Daoy (cell line): ENCODE measurements at places on chromosomes 11 and 22. TPM values are rescaled to one million over a fixed set of nuclear protein-coding genes. Genes with fewer than 3 reads are reported as not detected.

GRCh38 chr11:7220636-7221035 lies 31.1 kb upstream of the SYT9 start:
- DNase-seq: no peak

GLYAT gene
- total RNA-seq: not detected in 2 replicates

GRCh38 chr22:21682385-21683175 lies 16.8 kb downstream of the PPIL2 start:
- no peak for DNase-seq

- DNase-seq: no peak
Observed at GRCh38 chr22:25461301-25461700, 103.2 kb upstream of the GRK3 start.

TMA7B gene
- not detected in 2 replicates for total RNA-seq

CHST1 gene
- 0.74 and 4.0 TPM in 2 replicates for total RNA-seq

DNA sequence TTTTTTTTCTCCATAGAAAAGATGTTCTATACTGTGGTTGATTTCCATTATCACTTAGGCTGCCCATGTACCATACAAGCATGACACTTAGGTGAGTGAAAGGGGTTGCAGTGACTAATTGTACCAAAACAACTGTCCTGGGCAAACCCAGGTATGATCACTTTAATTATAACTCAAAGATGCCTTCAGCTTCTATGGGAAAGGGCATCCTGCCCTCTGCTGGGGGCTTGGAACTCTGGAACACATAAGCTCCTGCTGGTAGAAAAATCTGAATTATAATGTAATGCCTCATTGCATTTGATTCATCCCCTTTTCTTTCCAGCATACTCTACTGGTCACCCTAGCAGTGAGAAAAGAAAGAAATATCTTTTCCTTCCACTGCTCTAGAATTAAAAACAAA lies 206.3 kb downstream of the DDX10 start:
- DNase-seq: peak; percentile 63

SOX10 gene
- total RNA-seq: not detected in 2 replicates

DNA sequence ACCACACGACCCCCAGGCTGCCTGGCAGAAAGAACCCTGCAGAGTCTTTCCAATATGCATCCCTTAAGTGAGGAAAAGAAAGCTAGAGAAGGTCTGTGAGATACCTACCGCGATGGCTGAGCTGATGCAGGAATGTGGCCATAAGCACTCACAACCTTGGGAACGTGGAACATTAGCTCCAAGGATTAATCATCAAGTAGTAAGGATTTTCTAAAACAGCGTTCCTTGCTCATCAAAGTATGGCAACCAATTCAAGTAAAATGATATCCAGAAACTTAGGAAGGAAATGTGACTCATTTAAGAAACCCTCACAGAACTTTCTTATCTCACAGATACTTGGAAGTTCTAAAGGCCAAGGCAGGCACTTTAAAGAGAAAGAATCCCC lies 12.8 kb downstream of the PACSIN2 start:
- peak; percentile 57 for DNase-seq

DNA sequence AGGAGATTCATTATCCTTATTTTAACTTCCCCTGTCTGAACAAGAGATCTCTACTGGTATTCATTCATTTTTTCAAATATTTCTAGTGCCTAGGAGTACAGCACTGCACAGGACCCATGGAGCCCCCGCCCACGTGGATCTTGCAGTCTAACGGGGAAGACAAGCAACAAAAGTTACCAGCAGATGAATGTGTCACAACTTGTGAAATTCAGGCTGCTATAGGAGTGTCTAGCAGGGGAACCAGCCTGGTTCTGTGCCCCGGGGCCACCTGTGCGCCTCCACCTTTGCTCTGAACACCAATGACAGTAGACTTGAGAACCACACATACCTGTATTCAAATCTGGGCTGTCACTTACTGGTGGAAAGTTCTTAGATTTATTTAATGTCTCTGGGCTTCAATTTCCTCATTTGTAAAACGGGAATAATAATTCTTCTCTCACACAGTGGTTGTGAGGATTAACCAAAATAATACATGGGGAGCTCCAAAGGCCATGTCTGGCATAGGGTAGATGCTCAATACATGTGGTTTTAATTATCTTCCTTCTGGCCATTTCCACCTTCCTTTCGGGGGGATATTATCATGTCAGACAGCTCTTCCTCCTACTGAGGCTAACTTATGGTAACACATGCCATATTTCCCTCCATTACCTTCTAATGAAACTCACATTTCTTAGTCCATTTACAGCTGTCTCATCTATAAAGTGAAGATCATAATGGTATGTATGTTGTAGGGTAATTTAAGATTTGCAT lies 17.8 kb downstream of the POU2AF1 start:
- DNase-seq: no peak

DNA sequence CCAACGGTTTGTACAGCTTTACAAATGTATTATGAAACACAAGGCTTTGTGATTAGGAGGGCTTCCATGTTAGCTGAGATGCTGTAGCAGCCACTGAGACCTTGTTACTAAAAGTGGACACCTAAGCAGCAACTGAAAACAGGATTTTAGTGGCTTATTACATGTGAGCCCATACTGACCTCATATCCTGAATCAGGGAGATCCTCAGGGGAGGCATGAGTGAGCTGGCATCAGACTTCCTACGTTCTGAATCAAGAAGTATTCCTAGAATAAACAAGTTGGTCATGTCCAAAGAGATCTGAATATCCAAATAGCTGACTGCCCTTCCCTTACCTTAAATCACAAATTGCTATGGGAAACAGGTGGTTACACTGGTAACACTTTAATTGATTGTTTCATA lies 59.1 kb upstream of the SCUBE2 start:
- DNase-seq: peak; percentile 68

DNA sequence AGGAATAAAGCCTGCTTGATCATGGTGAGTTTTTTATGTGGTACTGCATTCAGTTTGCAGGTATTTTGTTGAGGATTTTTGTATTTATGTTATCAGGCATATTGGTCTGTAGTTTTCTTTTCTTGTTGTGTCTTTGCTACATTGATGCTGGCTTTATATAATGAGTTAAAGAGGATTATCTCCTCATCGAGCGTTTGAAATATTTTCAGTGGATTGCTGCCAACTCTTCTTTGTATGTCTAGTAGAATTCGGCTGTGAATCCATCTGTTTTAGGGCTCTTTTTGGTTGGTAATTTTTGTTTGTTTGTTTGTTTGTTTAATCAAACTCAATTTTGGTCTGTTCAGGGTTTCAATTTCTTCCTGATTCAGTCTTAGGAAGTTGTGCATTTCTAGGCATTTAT lies 758.4 kb downstream of the KCNA4 start:
- DNase-seq: no peak

GRCh38 chr11:119258983-119259382 lies 52.8 kb downstream of the CBL start:
- no peak for DNase-seq

- DNase-seq: no peak
Observed at GRCh38 chr11:30445056-30445455, 122.2 kb downstream of the ARL14EP start.

- no peak for DNase-seq
Observed at GRCh38 chr11:103344886-103345285, 235.7 kb downstream of the DYNC2H1 start.

DNA sequence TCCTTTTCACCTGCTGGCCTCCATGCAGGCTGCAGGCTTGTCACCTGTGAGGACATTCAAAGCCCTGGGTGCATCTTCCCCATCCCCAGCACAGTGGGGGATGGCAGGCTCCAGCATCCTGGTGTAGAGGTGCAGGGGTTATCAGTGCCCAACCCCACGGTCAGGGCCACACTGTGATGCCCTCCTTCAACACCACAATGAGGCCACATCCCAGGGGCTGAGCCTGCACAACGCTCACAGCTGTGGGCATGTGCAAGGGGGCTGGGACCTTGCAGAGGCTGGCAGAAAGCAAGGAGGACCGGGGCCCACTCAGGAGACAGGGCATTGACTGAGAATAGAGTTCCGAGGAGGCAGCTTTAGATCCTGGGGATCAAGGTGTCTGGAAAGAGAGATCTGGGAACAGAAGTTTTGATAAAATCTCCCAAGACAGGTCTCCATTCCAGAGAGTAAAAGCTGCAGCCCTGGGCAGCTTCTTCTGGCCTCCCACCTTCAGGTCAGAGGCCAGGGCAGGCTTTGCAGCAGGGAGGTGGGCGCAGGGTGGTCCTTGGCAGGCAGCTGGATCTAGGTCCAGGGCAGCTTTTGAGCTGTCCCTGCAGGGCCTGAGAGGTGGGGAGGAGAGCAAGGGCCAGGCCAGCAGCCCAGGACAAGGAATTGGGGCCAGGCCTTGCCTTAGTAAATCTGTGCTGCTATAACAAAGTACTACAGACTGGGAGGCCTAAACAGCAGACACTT lies 250.8 kb upstream of the B3GAT1 start:
- no peak for DNase-seq

P4HA3 gene
- 1.5 and 2.5 TPM in 2 replicates for total RNA-seq

- DNase-seq: no peak
Observed at GRCh38 chr11:125483592-125483991, 12.5 kb downstream of the FEZ1 start.

FAM180B gene
- total RNA-seq: not detected in 2 replicates

NCR3LG1 gene
- total RNA-seq: 0.69 and 1.5 TPM in 2 replicates

LRRC32 gene
- total RNA-seq: 0.18 and 0.29 TPM in 2 replicates

BEST1 gene
- total RNA-seq: 0.65 TPM in 1 of 2 replicates, not detected in the other

MS4A14 gene
- total RNA-seq: not detected in 2 replicates

SOX6 gene
- 3.0 TPM in 1 of 2 replicates, not detected in the other for total RNA-seq

DNA sequence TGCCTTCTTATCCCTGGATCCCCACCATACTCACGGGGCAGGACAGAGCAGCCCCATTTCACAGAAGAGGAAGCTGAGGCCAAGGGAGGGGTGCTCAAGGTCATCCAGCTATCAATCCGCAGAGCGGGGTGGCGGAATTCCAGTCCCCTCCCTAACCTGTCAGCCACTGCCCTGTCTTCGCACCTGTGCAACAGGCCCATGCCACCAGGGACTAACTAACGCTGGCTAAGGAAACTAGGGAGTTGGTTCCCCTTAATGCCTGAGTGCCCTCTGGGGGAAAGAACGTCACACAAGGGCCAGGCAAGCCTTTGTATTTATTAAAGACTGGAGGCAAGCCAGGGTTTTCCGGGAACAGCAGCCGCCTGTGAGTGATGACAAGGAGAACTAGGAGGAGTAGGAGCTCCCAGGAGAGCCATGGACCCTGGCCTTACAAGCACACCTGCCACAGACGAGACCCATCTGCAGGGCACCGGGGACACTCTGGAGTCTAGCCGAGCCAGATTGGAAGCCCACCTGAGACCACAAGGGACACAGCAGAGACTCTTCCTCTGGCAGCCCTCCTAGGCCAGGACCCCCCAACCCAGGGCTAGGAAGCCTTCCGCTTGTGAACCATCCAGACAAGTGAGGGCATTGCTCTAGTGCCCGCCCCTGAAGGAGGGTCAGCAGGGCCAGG lies 64.4 kb downstream of the MYH9 start:
- no peak for DNase-seq

DNA sequence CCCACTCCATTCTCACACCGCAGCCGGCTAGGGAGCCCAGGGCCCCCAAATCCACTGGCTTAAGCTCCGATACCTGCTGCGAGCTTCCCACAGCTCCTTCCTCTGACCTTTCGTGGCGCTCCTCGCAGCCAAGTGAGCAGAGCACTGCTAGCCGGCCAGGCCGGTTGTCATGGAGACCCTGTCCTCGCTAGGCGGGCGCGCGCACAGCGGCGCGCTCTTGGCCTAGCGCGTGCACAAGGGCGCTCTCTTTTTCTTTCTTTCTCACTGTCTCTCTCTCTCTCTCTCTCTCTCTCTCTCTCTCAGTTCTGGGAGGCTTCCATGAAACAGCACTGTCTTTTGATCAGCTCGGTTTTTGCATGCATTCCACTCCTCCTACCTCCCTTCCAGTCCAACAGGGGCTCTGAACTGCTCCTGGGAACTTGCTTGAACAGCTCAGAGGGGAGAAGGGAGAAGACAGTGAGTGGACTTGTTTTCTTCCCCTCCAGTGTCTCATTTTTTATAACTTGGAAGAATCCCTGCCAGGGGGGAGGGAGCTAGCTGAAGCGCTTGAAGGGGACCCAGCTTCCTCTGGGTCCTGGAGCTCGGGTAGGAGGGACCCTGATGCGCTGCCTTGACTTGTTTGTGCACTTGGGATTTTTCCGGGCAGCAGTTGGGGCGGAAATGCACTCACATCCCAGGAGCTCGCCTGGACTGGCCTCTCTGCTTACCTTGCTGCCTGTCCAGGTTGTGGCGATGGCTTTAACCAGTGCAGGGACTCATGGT lies 100.3 kb upstream of the AKIP1 start:
- DNase-seq: peak; percentile 75

- no peak for DNase-seq
Observed at GRCh38 chr11:120775986-120776951, 247.6 kb upstream of the TBCEL start.

INPP5J gene
- 0.80 and 1.3 TPM in 2 replicates for total RNA-seq
